ENCODE measurements at places on chromosomes 1 and 21.

DNA sequence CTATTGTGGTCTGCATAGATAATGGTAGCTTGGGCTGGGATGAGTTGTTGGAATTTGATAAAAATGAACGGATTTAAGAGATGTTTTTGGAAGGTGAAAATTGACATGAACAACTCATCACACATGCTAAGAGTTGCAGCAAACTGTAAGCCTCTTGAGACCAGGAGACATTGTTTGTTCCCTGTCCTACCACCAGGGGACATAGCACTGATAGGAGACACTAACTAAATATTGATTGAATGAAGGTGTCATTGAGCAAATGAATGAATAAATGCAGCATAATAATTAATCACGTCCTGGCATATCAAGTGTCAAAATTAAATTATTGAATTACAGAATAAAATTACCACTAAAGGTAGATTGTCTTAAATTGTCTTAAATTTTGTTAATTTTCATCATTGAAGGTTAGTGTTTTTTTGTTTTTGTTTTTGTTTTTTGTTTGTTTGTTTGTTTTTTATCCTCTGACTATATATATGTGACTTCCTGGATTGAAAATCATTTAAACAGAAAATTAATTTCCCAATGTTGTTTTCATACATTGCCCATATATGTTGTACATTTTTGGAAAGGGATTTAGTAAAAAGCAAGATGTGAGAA lies 285.3 kb upstream of the C1orf105 start:
- DNase-seq: no peak

GRCh38 chr1:21622466-21623315 lies 46.5 kb downstream of the RAP1GAP start:
- DNase-seq: no peak

GRCh38 chr1:21814241-21814918 lies 2.3 kb downstream of the LDLRAD2 start:
- DNase-seq: no peak

DNA sequence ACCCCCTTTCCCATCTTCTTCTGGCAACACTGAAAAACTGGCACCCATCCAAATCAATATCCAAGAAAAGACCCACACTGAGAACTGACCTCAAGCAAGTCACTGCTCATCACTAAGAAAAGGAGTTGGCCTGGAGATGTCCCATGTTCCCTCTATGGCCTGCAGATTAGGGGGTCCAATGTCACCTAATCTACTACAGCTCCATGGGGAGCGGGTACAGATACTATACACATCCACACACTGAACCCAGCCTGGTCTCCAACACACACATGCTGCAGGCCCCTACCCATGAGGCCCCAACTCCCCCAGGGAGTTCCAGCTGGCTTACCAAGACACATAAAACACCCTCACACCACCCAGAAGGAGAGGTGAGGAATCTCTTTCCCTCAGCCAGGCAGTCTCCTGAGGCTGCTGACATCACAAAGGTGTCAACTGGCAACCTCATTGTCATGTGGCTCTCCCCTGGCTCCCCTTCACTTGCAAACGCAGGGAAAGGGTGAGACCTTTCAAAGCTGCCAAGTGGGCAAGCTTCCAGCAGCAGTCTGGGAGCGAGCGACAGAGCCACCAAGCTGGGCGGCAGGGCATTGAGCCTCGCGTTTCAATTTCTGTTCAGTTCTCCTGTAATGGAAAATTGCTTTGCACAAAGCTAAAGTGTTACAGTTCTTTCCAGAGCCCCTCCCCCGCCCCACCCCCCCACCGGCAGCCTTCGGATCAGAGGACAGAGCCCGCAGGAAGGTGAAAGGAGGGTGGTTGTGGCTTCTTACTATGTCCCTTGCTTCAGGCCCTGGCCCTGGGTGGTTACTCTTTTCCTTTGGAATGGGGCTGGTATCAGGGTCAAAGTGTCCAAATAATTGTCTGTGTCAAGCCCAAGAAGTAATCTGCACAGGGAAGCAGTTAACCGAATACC lies at the start of gene LRRC52:
TSS of gene LRRC52 (plus strand) at position 469 of the 907 bp plus-strand sequence. CDS start at position 766, 297 bp downstream.
- no peak for DNase-seq

- no peak for DNase-seq
These were observed 493 bp downstream of the DISC1 start for GRCh38 chr1:231626951-231627614.

- no peak for DNase-seq
These were observed 35.0 kb downstream of the OVGP1 start for GRCh38 chr1:111392460-111392945.

GRCh38 chr1:95067062-95067461 lies 5.7 kb downstream of the ALG14 start:
- no peak for DNase-seq

DNA sequence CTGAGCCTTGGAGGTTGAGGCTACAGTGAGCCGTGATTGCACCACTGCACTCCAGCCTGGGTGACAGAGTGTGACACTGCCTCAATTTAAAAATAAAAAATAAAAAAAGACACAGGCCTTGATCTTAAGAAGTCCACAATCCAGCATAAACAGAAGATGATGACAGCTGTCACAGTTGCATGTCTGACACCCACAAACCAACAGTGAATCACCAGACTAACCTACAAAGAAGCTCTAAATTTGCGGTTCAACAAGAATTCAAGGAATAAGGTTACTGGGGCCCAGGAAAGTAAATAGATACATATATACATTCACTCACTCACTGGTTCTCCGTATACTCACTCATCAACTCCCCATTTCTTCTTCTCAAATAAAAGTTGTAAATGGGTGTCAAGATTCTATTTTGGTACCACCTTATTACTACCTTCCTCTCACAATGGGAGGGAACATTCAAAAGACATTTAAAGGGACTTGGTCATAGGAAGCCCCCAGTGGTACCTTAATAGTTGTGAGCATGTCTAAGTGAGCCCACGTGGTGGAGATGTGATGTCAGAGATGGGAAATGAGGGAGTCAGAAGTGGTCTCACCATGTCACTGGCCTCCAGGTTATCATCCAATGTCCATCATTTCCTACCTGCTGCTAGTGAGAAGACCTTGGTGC lies 66.9 kb upstream of the PRDX6 start:
- DNase-seq: no peak

- no peak for DNase-seq
These were observed 30.0 kb downstream of the BCAS2 start for GRCh38 chr1:114551400-114551799.

GRCh38 chr1:100050139-100050538 lies 80.3 kb downstream of the SLC35A3 start:
- no peak for DNase-seq

DNA sequence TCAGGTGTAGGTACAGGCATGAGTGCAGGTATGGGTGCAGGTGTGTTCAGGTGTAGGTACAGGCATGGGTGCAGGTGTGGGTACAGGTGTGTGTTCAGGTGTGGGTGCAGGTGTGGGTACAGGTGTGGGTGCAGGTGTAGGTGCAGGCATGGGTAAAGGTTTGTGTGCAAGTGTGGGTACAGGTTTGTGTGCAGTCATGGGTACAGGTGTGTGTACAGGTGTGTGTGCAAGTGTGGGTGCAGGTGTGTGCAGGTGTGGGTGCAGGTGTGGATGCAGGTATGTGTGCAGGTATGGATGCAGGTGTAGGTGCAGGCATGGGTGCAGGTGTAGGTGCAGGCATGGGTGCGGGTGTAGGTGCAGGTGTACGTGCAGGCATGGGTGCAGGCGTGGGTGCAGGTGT lies 79.4 kb upstream of the ACTL8 start:
- DNase-seq: no peak

GRCh38 chr1:78227705-78228635 lies 182.2 kb downstream of the GIPC2 start:
- no peak for DNase-seq

- DNase-seq: no peak
These were observed 29.7 kb upstream of the EVA1B start for GRCh38 chr1:36352910-36353878.

DNA sequence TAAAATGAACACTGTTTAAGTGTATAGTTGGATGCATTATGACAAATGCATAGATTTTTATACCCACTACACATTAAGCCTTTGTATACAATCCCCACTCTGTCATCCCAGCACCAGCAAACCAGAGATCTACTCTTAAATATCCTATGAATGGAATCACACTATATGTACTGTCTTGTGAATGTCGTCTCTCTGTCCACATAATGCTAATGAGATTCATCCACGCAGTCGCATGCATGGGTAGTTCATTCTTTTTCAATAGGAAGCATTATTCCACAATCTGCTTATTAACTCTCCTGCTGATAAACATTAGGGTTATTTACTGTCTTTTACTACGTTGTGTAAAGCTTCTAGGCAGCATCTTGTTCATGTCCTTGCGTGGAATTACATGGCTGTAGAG lies 892.3 kb downstream of the LTN1 start:
- no peak for DNase-seq

- no peak for DNase-seq
These were observed 5.8 kb downstream of the RAP1GAP start for GRCh38 chr1:21663248-21663950.

DNA sequence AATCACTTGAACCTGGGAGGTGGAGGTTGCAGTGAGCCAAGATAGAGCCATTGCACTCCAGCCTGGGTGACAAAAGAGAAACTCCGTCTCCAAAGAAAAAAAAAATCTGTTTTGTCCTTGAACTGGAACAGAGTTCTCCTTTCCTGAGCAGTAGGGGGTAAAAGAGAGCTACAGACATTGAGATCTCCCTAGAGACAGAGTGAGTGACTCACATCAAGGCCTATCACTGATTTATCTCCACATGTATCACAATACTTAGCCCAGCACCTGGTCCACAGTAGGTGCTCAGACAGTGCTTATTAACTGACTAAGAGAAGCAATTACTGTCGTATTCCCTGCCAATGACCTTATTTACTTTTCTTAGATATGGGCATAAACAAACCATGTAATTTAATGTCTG lies 354.1 kb upstream of the C1orf87 start:
- no peak for DNase-seq

GRCh38 chr1:98090351-98090750 lies 169.5 kb upstream of the DPYD start:
- DNase-seq: no peak

- no peak for DNase-seq
These were observed 122.8 kb downstream of the SYF2 start for GRCh38 chr1:25109531-25109951.

- DNase-seq: no peak
These were observed 94.7 kb upstream of the SMYD2 start for GRCh38 chr1:214186103-214186824.

DNA sequence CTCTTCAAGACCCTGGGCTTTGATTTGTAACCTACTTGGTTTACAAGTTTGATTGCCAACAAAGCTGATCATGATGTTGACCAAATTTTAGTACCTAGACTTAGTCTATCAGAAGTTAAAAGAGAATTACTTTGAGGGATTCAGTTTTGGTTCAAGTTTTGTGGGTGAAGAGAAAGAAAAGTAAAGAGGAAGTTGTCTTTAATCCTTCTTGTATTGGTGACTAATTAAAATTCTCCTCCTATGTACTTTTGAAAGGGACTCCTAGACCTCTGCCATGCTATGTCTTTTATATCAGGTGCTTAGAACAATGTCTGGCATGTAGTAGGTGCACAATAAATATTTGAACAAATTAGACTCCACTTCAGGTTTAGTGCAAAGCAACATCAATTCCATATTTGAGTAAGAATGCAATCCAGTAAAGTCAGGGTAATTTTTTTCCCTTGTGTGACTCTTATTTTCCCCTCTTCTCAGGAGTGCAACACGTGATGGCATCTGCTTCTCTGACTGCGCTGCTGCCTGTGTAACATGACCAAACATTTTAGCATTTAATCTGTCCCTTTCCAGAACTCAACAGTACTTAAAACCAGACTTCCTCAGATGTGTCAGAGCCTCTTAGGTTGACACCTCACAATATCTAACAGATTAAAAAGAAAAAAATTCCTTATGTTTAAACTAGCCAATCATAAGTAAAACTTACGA lies 41.1 kb upstream of the KCNQ4 start:
- no peak for DNase-seq

DNA sequence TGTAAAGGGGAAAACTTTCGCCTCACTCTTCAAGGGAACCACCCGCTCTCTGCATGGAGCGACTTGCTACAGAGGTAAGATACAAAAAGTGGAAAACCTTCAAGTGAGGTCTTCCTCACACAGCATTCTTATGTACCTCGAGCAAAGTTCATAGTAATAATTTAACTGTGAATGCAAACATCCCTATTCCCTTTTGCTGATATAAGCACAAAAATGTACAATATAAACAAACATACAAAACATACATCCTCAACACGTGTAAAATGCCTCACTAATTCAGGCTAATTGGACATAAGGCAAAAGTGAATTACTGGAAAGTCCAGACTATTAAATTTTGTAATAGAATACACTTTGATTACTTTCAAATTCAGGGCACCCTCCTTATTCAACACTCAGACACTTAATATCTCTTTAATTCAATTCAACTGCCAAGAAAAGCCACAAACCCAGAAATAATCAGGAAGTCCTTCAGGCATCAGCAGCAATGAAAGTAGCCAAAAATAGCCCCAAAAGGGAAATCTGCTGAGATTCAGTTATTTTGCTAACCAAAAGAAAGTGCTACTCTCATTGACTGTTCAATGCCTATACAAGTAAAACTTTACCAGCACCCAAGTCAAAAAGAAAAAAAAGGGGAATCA lies 15.2 kb upstream of the LMX1A start:
- no peak for DNase-seq

DNA sequence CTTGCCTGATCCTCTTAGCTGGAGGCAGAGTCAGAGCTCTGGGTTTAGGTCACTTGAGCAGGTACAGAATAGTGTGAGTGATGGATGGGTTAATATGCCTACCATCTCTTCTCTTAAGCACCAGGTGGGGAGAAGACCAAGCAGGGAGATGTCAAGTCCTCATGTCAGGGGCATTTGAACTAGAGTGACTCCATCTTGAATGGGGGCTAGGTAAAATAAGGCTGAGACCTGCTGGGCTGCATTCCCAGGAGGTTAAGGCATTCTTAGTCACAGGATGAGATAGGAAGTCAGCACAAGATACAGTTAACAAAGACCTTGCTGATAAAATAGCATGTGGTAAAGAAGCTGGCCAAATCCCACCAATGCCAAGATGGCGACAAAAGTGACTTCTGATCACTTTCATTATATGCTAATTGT lies 77.4 kb upstream of the BTG3 start:
- no peak for DNase-seq

DNA sequence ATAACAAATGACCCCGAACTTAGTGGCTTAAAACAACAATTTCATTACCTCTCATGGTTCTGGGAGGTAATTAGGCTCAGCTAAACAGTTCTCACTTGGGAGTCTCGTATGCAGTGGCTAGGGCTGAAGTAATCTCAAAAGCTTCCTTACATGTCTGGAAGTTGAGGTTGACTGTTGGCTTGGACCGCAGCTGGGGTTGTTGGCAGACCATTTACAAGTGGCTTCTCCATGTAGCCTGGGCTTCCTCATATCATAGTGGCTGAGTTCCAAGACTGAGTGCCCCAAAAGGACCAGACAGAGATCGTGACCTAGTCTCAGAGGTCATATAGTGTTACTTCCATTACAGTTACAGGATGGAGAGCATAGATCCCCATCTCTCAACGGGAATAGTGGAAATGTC lies 2.4 kb upstream of the POGZ start:
- DNase-seq: no peak

GRCh38 chr1:234309243-234309597 lies 64.0 kb upstream of the COA6 start:
- no peak for DNase-seq

GRCh38 chr1:238621405-238621804 lies 730.7 kb upstream of the ZP4 start:
- DNase-seq: no peak
